ENCODE measurements at places on chromosomes 2 and 18.

DNA sequence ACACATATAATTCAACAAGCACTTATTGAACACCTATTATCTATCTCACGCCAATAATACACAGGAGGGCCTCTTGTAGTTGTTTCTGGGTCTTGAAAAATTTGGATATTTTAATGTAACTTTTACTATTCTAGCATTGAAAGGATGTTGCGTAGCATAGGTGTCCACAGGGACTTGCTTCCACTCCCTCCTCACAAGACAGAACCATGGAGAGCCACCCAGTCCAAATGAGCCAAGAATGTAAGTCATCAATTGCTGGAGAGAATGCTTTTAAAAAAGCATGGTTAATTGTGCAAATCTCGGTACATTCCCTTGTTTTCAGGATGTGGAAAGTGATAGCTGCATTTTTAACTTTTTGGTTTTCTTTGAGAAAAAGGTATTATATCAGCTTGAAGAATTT is 46.8 kb downstream of the DOCK10 start:
- DNase-seq: no peak

DNA sequence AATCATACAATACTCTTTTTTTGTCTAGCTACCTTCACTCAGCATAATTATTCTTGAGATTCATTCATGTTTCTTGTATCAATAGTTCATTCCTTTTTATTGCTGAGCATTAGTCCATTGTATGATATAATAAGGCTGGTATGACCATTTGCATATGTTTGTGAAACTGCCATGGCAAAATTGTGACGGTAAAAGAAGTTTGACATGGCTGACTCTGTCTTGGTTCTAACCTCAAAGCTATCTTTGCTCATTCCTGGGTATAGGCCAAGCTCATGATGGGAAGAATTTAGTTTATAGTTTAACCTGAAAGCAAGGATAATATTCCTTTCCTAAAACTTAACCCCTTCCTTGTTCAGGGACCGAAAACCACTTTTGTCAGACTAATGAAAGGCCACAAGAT is 46.4 kb downstream of the COMMD1 start:
- DNase-seq: no peak

DNA sequence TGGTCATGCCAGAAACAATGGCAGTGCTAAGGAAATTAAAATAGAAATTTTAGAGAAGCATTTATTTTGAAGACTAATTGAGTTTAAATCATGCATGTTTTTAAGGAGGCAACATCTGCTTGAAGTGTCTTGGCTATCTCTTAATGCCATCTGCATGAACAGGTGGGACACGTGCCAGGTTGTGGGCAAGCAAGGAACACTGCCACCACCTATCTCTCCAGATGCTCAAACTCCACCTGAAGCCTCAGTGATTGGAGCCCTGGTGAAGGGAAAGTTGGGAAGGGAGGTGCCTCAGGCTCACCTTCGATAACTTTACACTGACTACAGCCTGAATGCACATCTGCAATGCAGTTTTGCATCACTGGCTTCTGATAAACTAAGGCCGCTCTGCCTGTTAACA is 91.5 kb downstream of the TPGS2 start:
- DNase-seq: no peak

DNA sequence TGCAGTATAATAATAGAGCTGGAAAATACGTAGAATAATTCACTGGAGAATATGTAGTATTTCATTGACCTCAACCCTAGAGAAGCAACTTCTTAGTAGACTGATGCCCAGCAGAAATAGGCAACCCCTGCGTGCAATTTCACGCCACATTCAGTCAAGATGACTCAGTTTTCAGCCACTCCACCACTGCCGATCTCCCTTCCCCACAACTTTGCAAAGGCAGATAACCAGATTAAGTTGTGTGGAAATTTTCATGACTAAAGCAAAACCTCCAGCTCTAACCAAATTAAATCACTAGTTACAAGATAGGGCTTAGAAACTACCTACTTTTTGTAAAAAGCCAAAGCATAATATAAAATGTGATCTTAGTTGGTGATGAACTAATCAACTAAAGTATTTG is 63.3 kb upstream of the STK17B start:
- no peak for DNase-seq

DNA sequence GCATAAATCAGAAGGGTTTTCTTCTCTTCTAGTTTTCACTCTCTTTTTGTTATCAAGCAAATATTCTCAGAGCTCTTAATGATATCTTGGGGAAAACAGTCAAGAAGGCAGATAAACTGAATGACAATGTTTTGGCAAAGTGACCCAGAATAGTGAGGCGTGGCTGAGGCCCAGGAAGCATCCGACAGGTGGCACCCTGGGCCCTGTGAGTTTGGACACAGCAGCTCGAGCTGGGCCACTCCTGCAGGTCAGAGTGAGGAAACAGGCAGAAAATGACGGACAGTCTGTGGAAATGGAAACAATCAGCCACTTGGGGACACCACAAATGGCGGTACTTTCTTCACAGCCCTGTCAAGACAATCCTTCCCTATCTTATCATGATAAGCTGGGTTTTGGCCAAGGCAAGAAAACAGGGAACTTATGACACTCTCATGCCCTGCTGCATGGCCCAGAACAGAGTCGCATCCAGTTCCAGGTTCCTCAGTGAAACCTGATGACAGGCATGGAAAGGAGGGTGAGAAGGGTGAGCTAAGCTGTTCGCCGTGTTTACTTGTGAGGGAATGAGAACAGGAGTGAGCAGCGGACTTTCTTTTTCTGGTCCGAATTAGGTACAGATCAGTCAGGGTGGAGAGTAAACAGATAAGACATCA is 32.1 kb downstream of the MRPL44 start:
- DNase-seq: no peak

GRCh38 chr2:169107645-169108044 is 38.3 kb downstream of the DHRS9 start:
- no peak for DNase-seq

DNA sequence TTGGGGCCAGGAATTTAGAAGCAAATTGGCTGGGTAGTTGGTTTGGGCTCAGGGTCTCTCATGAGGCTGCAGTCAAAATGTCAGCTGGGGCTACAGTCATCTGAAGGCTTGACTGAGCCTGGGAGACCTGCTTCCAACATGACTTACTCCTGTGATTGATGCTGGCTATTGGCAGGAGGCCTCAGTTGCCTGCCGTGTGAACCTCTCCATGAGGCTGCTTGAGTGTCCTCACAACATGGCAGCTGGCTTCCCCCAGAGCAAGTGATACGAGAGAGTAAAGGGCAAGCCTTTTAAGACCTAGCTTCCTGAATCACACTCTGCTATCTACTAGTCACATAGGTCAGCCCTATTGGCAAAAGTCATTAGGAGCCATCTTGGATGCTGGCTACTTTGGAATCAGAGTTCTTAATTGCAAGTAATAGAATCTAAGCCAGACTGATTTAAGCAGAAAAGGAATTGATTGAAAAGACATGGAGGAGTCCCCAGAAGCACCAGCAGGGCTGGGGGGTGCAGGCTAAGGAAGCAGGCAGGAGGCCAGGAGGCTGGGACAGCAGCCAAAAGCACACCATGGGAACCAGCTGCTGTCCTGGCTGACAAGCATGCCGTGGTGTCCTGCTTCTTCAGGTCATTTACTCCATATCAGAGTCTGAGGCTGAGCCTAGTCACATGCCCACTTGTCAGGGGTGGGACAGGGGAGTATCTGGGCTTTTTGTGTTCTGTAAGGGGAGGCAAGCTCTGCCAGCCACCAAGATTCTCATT is 7.8 kb upstream of the GIGYF2 start:
- DNase-seq: no peak

- DNase-seq: no peak
Observed at GRCh38 chr2:98909317-98910211, 26.5 kb downstream of the CRACDL start.

DNA sequence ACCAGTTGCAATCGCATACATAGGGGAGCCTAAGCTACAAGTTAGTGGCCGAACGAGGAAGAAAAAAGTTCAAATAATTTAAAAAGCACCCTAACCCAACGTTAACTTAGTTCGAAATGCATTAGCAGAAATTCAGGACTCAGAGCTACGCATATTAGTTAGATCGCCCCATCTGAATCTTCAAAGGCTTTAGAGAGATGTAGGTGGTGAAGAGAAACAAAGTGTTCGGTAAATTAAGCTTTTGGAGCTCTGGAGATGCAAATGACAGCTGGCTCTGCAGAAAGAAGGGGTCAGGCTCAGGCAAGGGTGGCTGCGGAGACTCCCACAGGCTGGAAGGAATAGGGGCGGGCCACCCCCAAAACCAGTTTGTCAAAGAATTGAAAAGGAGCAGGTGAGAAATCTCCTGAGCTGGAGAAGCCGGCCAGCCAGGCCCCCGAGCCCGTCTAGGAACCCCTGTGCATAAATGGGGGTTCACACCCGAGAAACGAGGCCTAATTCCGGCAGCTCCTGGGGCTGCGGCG is 621 bp downstream of the TXNL1 start:
- DNase-seq: no peak

DNA sequence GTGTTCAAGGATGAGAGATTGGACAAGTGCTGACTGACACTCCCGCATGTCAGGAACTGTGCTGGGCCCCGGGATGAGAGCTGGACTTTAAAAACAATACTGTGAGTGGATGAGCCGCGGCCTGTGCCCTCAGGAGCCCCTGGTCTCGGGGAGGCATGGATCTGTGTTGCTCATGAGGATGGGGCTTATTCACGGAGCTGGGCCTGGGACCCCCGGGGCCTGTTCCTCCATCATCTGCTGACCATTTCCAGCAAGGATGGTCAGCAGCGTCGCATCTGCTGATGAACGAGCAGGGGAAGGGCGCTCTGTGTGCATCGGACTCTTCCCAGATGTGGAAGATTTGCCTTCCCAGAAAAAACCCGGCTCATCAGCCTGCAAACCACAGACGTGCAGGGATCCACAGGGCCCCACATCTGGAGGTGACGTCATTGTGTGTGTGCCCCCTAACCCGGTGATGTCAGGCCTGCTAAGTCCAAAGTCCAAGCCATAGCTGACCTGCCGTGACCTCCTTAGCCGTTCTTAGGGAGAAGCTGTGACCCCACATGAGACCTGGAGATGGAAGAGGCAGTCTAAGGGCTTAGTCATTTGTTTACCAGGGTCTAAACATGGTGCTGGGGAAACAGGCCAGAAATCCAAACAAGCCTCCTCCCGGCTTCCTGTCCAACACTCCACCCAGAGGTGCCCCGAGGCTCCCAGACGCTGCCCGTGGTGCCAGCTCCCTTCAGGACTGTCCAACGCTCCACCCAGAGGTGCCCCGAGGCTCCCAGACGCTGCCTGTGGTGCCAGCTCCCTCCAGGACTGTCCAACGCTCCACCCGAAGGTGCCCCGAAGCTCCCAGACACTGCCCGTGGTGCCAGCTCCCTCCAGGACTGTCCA is 143.9 kb downstream of the PXDN start:
- DNase-seq: no peak

DNA sequence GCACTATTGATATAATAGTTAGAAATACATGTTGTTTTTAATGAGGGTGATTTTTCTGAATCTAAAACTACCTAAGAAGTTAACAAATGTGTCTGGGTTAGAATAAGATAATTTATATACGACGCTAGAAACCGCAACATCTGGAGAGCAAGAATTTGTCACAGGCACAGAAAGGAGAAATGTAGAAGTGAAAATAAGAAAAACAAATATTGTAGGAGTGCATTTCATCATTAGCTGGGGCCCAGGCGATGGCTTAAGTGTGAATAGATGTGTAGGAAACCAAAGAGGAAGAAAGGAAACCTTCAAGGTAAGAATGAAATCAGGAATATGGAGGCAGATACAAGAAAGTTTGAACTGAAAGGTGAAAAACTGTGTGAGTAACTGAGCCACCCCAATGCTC is 90.3 kb downstream of the LRP2 start:
- no peak for DNase-seq

DNA sequence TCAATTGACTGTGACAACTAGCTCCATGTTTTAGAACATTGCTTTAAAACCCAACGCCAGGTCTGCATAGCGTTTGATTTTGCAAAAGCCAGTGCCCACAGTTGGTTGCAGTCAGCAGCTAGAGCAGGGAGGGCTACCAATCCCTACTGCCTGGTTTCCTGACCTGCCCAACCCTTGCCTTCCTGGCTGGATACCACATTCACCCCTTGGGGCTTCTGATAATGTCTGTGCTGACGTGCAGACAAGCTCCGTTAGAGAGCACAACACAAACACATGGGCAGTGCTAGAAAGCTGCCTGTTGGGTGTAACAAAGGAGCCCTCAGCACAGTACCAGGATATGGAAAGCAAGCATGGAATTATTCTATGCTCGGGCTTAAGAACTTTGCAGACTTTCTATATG is 71.4 kb upstream of the THSD7B start:
- no peak for DNase-seq

GRCh38 chr2:120983344-120983743 is 247.7 kb downstream of the GLI2 start:
- DNase-seq: no peak

DNA sequence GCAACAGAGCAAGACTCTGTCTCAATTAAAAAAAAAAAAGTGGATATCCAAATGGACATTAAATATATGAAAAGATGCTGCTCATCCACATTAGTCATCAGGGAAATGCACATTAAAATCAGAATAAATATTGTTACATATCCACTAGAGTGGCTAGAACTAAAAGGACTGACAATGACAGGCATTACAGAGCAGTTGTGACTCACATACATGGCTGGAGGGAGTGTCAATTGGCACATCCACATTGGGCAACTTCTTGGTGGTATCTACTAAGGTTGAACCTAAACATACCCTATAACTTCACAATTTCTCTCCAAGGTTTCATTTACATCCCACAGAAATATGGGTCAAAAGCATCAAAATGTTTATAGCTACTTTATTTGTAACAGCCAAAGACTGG is 14.0 kb upstream of the DNER start:
- DNase-seq: no peak

GRCh38 chr2:234991793-234992192 is 40.0 kb downstream of the SH3BP4 start:
- no peak for DNase-seq

DNA sequence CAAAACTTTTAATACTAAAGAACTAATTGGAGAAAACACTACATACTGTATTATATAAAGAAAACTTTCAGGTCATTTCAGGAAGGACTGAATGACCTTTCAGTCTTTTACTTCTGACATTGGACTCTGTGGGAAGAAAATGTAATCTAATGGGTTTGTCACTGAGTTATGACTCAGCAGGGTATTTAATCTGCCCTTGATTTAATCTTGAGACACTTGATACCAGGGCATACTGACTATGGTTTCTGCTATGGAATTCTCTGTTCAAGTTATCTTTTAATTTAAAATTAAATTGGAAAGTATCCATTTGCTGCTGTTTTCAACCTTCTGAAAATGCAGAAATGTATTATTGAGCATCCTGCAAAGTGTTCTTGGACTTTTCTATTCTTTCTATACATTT is 354.2 kb upstream of the GALNT5 start:
- no peak for DNase-seq

- DNase-seq: no peak
Observed at GRCh38 chr18:45839414-45840395, 14.2 kb downstream of the SIGLEC15 start.
